Heart right ventricle (tissue), 16 donors: ENCODE measurements at places on chromosomes 2 and 18.
A peak's percentile ranks its signal among the peaks of the same experiment; 100 is the strongest.

GRCh38 chr18:36593001-36593400, 235.8 kb downstream of the TPGS2 start:
- no peak for DNase-seq
- H3K4me3 ChIP-seq: no peak overlapping the region
- H3K36me3 ChIP-seq: no peaks in the 10 kb centered on the region
- H3K4me1 ChIP-seq: no peaks in the 10 kb centered on the region
- no peaks in the 10 kb centered on the region for H3K27me3 ChIP-seq

DNA sequence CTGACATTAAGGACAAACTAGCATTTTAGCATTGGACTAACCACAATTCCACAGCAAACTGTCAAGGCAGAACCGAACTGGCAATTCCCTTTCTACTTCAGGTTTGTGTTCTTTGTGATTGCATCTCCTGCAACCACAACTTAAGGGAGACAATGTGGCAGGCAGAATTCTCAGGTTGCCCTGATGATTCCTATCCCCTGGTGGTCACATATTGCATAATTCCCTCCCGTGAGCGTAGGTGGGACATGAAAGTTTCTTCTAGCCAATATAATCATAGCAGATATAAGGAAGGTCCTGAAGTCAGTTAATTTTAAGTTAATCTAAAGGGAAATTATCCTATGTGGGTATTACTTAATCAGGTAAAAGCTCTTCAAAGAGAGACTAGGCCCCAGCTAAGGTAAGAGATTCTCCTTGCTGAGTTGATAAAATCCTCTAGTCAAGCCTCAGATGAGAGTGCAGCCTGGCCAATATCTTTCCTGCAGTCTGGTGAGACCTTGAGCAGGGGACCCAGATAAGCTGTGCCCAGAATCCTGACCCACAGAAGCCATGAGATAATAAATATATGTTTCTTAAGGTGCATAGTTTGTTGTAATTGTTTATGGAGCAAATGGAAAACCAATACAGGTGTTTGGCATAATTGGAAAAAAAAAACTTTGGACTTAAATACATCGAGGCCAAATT, 45.9 kb upstream of the TNP1 start:
- H3K4me3 ChIP-seq: no peak overlapping the region
- no peak for DNase-seq
- no peaks in the 10 kb centered on the region for H3K27me3 ChIP-seq

- no peaks in the 10 kb centered on the region for H3K36me3 ChIP-seq
- H3K27me3 ChIP-seq: no peaks in the 10 kb centered on the region
- peaks cover 9% of the 10 kb centered on the region for H3K4me1 ChIP-seq
- peak; percentile 55 for DNase-seq
- H3K4me3 ChIP-seq: no peak overlapping the region
These were observed 40.5 kb upstream of the ACTR2 start for GRCh38 chr2:65186872-65187851.

GRCh38 chr2:127197475-127198385, 22.4 kb downstream of the CYP27C1 start:
- H3K27ac ChIP-seq: no peak overlapping the region
- no peaks in the 10 kb centered on the region for H3K36me3 ChIP-seq
- peak; percentile 46 for DNase-seq
- H3K4me3 ChIP-seq: no peak overlapping the region
- peaks cover 8% of the 10 kb centered on the region for H3K4me1 ChIP-seq
- H3K27me3 ChIP-seq: peaks cover 9% of the 10 kb centered on the region

DNA sequence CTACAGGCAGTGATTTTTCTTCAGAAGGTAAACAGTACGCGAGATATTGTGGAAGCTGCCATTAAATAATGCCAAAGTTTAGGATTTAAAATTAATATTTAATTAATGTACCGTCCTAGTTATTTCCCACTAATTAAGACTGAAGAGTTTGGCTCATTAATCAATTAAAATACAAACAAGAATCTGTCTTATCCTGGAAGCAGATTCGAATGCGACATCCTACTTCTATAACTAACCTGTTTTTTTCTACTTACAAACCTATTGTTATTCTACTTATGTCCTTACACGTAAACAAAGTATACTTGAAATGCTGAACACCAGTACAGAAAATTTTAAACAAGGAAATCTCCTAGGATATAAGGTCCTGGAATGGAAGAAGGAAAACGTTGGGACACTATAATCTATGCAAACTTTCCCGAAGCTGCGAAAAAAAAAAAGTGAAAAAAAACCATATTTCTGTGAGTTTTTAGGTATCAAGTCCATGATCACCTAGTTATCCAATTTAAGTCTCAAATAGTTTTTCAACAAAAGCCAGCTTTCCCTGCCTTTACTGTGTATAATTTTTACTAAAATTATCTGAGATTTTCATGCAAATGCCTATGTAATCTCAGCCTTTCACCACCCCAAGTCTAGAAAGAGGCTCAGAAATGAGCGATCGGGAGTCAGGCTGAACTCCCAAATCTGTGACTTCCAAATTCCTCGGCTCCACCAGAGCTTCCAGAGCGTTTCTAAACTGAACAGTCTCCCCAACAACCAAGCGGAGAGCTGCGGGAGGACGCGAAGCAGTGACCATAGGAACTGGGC, 1.2 kb upstream of the C2orf15 start:
- no peaks in the 10 kb centered on the region for H3K27me3 ChIP-seq
- DNase-seq: no peak
- peak overlapping the region; percentile 74 for H3K27ac ChIP-seq

GRCh38 chr2:231640641-231641111, 48.0 kb downstream of the TEX44 start:
- H3K4me1 ChIP-seq: peaks cover 50% of the 10 kb centered on the region
- no peaks in the 10 kb centered on the region for H3K27me3 ChIP-seq
- H3K36me3 ChIP-seq: no peaks in the 10 kb centered on the region
- peak; percentile 81 for DNase-seq
- H3K27ac ChIP-seq: peak overlapping the region; percentile 97
- no peak overlapping the region for H3K4me3 ChIP-seq

- no peak overlapping the region for H3K4me3 ChIP-seq
- no peaks in the 10 kb centered on the region for H3K4me1 ChIP-seq
- no peak overlapping the region for H3K27ac ChIP-seq
- peaks cover 2% of the 10 kb centered on the region for H3K36me3 ChIP-seq
- DNase-seq: no peak
These were observed 43.9 kb downstream of the EMX1 start for GRCh38 chr2:72961036-72961720.

DNA sequence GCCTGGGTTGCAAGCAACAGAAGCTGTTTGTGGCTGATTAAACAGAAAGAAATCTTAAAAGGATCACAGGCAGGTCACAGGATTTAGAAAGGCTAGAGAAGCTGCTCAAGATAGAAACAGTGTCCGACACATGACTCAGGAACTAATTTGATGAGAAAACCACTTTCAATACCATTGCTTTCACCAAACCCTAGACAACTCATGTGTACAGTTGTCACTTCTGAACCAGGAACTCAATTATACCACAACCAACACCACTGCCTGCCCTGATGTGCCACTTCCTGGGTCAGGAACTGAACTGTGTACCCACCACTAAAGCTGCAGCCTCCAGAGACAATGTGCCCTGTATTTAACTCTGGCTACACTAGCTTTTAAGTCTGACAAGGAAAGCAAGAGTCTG, 56.0 kb downstream of the TMEM247 start:
- DNase-seq: no peak
- H3K27ac ChIP-seq: peak overlapping the region; percentile 72
- no peak overlapping the region for H3K4me3 ChIP-seq
- no peaks in the 10 kb centered on the region for H3K27me3 ChIP-seq
- H3K36me3 ChIP-seq: peaks cover 5% of the 10 kb centered on the region

DNA sequence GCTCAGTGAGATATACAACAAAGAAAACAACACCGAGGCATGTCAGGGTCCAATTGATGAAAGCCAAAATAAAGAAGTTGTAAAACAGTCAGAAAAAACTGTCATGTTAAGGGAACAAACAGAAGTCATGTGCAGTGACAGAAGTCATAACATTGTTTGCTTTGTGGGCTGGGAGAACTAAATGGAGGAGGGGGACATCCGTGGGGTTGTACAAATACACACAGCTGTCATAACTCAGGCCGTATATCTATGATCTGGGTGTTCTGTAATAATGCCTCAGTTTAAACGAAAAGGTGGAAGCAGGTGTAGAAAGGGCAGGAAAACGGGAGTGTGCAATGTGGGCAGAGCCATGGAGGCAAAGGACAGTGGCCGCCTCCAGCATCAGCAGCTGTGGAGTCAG, 27.3 kb downstream of the TIMM21 start:
- DNase-seq: no peak
- no peaks in the 10 kb centered on the region for H3K4me1 ChIP-seq
- no peak overlapping the region for H3K27ac ChIP-seq
- peaks cover 6% of the 10 kb centered on the region for H3K27me3 ChIP-seq
- no peak overlapping the region for H3K4me3 ChIP-seq
- H3K36me3 ChIP-seq: no peaks in the 10 kb centered on the region

DNA sequence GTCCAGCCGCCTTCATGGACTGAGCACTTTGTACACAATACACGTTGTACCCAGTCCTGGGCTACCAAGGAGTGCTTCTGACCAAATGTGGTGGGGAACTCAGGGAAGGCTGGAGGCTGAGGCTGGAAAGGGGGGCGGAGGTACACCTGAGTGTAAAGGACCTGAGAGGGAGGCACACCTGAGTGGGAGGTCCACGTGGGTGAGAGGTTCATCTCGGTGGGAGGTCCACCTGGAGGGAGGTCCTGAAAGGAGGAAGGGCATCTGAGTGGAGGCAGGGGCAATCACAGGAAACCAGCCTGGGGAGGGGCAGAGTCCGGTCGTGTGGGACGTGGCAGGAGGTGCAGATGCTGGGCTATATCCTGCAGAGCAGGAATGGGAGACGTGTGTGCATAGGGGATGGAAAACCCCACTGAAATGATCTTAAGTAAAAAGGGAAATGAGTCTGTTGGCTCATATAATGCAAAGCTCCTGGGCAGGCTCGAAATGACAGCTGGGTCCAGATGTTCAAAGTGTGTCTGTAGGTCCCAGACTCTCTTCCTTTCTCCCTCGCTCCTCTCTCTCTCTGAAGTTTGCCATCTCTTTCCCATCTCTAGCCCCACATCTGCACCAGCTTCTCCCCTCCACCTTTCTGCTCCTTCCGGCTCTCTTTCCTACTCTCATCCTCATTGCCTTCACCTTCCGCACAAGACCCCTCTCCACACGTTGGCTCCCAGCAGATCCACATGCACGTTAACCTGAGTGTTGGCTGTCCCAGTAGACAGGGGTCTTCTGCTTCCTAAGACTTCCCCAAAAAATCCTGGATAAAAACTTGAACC, 137.7 kb downstream of the PXDN start:
- peak overlapping the region; percentile 76 for H3K27ac ChIP-seq
- peaks cover 33% of the 10 kb centered on the region for H3K4me1 ChIP-seq
- H3K36me3 ChIP-seq: no peaks in the 10 kb centered on the region

GRCh38 chr2:215598376-215598975, 162.6 kb upstream of the FN1 start:
- H3K27me3 ChIP-seq: no peaks in the 10 kb centered on the region
- no peak for DNase-seq
- H3K4me3 ChIP-seq: no peak overlapping the region

GRCh38 chr18:58996696-58997095, 132.0 kb downstream of the ZNF532 start:
- peaks cover 78% of the 10 kb centered on the region for H3K4me1 ChIP-seq
- no peak overlapping the region for H3K4me3 ChIP-seq
- H3K27me3 ChIP-seq: no peaks in the 10 kb centered on the region
- DNase-seq: no peak
- H3K27ac ChIP-seq: peak overlapping the region; percentile 94

DNA sequence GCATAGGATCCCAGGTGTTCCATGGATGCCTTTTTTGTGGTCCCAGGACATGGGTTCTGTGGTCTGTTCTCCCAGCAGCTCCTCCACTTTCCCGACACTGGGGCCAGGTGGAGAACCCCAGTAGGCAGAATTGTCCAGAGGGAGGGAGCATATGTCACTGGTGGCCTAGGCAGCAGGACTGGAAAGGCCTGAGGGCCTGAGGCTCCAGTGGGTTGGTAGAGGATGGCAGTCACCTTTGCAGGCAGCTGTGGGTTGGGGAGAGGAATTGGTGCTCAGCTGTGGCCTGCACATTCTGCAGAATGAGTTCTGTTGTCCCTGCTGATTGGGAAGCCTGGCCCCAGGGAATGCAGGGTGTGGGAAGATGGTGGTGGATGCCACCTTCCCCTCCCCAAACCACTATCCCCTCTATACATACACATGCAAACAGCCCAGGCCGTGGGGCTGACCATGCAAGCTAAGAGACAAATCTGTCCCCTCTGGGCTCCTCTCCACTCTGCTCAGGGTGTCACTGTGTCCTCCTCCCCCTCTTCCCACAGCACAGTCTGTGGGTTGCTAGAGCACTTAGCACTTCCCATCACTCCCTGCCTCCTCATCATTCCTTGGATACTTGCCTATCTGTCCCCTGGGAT, 11.4 kb downstream of the CTIF start:
- H3K27ac ChIP-seq: no peak overlapping the region
- no peak overlapping the region for H3K4me3 ChIP-seq
- DNase-seq: no peak

GRCh38 chr2:230634146-230634545, 78.5 kb upstream of the CAB39 start:
- H3K36me3 ChIP-seq: no peaks in the 10 kb centered on the region
- no peak for DNase-seq
- no peaks in the 10 kb centered on the region for H3K27me3 ChIP-seq
- H3K4me3 ChIP-seq: no peak overlapping the region
- no peak overlapping the region for H3K27ac ChIP-seq
- H3K4me1 ChIP-seq: no peaks in the 10 kb centered on the region

DNA sequence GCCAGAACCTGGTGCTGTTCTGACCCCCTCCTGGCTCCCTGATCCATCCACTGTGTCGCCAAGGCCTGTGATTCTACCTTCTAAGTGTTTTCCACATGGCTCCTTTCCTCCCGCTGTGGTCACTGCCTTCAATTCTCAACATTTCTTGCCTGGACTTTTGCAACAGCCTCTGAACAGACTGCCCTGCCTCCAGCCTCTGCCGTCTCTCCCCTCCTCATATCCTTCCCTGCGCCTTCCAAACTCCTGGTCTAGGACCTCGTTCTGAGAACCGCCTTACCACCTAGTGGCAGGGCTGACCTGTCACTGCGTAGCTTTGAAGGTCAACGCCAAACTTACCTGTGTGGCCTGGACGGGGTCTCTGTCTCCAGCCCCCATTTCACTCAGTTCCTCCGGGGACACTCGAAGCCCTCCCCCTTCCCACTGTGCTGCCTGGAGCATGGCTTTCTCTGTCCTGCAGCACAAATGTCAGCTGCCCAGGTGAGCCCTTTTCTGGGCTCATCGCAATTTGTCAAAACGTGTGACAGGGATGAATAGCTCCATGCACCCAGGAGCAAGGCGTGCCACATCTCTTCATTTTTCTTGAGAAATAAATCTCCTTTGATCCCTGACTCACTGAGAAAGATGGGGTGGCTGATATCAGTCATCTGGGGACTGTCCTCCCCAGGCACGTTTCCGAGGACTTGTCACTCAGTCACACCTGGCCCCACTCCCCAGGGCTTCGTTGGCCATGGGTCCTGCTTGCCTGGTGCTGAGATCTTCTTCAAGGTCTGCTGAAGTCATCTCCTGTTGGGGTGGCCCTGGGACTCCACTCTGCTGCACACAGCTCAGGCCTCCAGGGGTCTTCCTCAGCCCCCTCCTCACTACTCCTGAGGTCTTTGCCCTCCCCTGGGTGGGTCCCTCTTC, 46.7 kb downstream of the LDLRAD4 start:
- peaks cover 69% of the 10 kb centered on the region for H3K4me1 ChIP-seq
- H3K27ac ChIP-seq: peak overlapping the region; percentile 80
- H3K4me3 ChIP-seq: no peak overlapping the region
- no peaks in the 10 kb centered on the region for H3K27me3 ChIP-seq
- DNase-seq: no peak
- no peaks in the 10 kb centered on the region for H3K36me3 ChIP-seq
